ENCODE measurements at places on chromosomes 5 and 9. TPM values are rescaled to one million over a fixed set of nuclear protein-coding genes. Genes with fewer than 3 reads are reported as not detected.

CEL gene
- polyA plus RNA-seq: 0.49 TPM

MIGA2 gene
- polyA plus RNA-seq: 23.7 TPM

GRCh38 chr5:113337515-113338415 lies 97.0 kb downstream of the TSSK1B start:
- no peak for DNase-seq

DNA sequence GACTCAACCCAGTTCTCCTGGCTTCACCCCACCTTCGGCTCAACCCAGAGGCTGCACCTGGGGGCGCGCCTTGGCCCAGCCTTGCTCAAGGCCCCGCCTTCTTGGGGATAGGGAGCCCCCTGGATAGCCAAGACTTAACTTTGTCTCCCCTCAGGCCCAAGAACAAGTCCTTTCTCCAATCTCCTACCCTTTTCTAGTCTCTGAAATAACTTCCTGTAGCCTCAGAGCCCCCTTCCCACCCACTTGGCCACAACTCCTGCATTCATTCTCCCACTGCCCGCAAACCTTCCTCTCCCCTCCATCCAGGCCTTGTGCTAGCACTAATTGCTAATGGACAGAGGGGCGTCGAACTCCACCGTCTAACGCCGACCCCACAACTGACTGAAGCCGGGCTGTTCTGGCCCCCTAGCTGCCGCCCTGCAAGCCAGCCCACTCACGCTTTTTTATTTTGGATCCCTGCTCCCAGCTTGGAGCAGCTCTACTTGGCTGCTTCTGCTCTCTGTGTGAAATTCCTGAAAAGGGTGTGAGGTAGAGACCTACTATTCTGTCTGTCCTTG lies 579 bp upstream of the ASTN2 start:
- no peak for DNase-seq

DNA sequence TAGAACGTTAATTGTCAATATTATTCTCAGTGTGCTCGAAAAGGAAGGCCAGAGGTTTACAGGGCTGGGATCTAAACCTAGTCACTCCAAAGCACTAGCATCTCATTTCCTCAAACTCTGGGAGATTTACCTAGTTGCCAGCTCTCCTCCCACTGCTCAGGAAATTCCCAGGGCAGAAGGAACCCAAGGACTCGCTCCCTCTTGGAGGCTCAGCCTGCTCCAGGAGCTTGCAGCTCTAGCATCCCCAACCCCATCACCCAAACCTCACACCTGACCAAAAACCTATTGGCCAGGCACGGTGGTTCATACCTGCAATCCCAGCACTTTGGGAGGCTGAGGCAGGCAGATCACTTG lies 26.0 kb downstream of the SERINC5 start:
- no peak for DNase-seq

DNA sequence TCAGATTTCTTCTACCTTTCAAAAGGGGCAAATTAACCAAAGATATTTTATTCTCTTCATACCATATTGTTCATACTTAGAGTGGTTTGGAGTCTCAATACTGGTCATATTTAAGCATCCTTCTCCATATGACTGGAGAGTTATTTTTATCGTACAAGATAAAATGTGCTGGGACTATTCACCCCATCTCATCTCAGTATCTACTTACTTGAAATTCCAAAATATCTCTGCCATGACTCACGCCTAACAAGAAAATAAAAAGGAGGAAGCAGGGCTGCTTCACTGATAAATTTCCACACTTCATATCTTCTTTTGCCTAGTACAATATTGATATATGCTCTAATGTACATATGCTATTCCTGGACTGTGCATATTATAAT lies 277.9 kb upstream of the CDH9 start:
- no peak for DNase-seq

DNA sequence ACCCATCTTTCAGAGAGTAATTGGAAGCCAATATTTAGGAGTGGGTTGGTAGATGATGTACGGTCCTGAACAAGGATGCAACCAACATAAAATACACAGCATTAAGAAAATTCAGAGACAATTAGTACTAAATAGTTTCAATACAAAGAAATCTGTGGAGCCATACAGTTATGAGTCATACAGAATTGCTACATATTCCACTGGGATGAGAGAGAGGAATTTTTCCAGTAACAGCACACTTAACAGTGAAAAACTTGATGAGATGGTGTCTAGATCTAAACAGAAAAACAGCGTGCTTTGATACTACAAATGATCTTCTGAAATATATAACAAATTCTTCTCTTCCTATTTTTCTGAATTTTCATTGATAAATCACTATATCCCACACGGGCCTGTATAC lies 1999.3 kb upstream of the CDH9 start:
- no peak for DNase-seq
